ENCODE measurements at places on chromosomes 5 and 9. TPM values are rescaled to one million over a fixed set of nuclear protein-coding genes. Genes with fewer than 3 reads are reported as not detected.

The GPR21 gene
- total RNA-seq = not detected

The CBY3 gene
- total RNA-seq = not detected

The TLX3 gene
- not detected for total RNA-seq

The NRG2 gene
- total RNA-seq = 2.5 TPM

The PCDHA1 gene
- total RNA-seq = 0.14 TPM

The LIX1 gene
- total RNA-seq = not detected

The IGFBPL1 gene
- 2.1 TPM for total RNA-seq

The ARID3C gene
- 0.17 TPM for total RNA-seq

The RNF183 gene
- total RNA-seq = 0.19 TPM

The GLRA1 gene
- not detected for total RNA-seq

The SURF1 gene
- total RNA-seq = 42.8 TPM

The FOXD4L4 gene
- total RNA-seq = 0.13 TPM

The KIF3A gene
- 7.3 TPM for total RNA-seq

The SLC9A3 gene
- 2.2 TPM for total RNA-seq

The IFNA2 gene
- total RNA-seq = not detected

The STARD4 gene
- 3.6 TPM for total RNA-seq

The SLC6A19 gene
- total RNA-seq = 0.62 TPM

The HRH2 gene
- 0.34 TPM for total RNA-seq

The CSNK1G3 gene
- total RNA-seq = 20.8 TPM

The DMRT3 gene
- not detected for total RNA-seq

The NUTM2F gene
- not detected for total RNA-seq

The PRRC1 gene
- total RNA-seq = 51.5 TPM

The MPDZ gene
- 9.9 TPM for total RNA-seq

The FBLL1 gene
- 0.14 TPM for total RNA-seq

The ZNG1C gene
- 66.0 TPM for total RNA-seq

The ACOT12 gene
- total RNA-seq = not detected

The TAF1L gene
- not detected for total RNA-seq

The SLC36A2 gene
- not detected for total RNA-seq

The WDR38 gene
- 0.14 TPM for total RNA-seq

The COL15A1 gene
- total RNA-seq = 0.57 TPM

The NR2F1-AS1 gene
- total RNA-seq = 2.7 TPM

The NTNG2 gene
- 1.2 TPM for total RNA-seq

The ARL14EPL gene
- total RNA-seq = 0.11 TPM

The KIF12 gene
- 1.8 TPM for total RNA-seq

The NRARP gene
- total RNA-seq = 3.6 TPM

The IFNK gene
- not detected for total RNA-seq

The GARIN3 gene
- total RNA-seq = not detected

The TUSC1 gene
- 7.0 TPM for total RNA-seq

The OLFM1 gene
- 9.6 TPM for total RNA-seq

The RLN1 gene
- total RNA-seq = not detected

The MEGF10 gene
- not detected for total RNA-seq

The ADRB2 gene
- 1.3 TPM for total RNA-seq

The HARS1 gene
- total RNA-seq = 77.2 TPM

The PCDHB15 gene
- total RNA-seq = 0.13 TPM

The SLC6A7 gene
- not detected for total RNA-seq

All from A549 treated with AZD2906 at 1 μM for 4 hours (cell line).